ENCODE measurements at places on chromosomes 11 and 22.

DNA sequence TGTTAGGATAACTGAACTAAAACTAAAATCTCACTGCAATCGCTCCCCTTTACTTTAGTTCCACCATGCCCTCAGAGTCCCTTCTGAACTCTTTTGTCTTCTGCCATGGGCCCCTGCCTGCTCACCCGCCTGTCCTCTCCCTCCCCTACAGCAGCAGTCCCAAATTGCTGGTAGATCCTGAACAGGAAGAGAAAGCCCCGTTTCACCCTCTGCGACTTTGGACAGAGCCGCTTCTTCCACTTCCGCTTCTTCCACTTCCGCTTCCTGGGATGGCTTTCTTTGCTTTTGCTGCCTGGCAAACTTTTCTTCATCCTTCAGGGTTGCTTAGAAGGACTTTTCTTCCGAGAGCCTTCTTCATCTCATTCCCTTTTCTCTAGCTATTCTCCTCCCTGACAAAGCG, 35.7 kb upstream of the TLCD5 start:
- no peak for DNase-seq

DNA sequence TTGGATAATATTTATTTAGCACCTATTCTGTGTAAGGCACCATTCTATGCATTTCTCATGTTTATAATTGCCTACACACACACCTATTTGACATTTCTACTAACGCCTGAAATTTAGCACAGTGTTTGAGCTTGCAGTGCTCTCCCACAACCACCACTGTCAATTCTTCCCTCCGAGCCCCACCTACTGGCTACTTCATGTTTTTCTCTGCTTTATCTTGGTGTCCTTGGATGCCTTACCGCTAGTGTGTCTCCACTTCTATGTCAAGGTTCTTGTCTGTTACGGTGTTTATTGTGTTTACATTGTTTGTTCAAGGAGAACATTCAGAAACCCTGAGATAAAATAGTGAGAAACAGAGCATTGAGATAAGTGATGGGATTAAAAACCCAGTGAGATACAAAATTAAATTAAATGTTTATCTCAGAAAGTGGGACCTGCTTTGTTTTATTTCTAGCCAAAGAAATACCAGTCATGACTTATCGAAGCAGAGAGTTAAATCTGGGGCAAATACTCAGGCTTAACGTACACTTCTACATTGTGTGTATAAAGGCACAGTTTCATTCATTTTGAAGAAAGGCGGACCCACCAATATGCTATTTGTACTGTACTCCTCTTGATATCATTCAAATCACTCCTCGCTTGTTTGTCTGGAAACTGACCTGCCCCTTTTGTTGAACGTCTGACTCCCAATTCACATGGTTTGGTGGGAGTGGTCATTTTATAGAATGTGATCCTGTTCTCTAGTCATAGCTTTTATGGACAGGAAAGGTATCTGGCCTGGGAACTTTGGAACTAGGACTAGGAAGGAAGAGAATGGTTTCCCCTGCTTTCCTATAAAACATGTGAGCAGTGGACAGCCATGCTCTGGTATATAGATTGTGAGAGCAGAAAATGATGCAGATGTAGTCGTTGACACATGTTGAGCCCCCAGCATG, 39.2 kb upstream of the SLC36A4 start:
- no peak for DNase-seq

GRCh38 chr11:115206365-115207022, 297.7 kb downstream of the CADM1 start:
- no peak for DNase-seq

DNA sequence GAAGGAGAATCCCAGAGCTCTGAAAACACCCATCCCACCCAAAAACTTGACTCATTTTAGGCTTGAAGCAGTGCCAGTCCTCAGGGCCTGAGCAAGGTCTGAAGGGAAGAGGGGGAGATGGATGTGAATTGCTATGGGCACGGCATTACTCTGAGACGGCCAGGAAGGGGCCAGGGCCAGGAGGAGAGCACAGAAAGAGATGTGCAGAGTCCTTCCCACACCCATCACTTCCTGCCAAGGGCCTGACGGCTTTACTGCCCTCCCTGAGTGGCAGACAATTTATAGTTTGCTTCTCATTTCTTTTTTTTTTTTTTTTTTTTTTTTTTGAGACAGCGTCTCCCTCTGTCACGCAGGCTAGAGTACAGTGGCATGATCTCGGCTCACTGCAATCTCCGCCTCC, 22.5 kb downstream of the TAB1 start:
- DNase-seq = no peak

DNA sequence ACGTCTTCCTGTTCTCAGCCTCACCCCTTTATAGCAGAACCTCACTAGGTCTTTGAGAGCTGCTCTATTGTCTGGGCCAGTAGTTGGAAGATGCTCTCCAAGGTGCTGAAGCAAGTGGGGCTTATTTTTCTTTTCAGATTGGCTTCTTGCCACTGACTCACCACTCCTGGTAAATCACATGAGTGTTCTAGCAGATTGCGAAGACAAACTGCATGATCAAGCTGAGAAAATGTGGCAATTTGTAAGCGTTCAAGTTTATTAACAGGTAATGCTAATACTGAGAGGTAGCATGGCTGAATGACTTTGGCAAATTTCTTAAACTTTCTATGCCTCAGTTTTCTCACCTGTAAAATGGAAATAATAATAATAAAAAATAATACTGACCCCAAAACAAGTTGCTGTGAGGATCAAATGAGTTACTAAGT, 59.2 kb downstream of the CACNG2 start:
- DNase-seq = no peak

DNA sequence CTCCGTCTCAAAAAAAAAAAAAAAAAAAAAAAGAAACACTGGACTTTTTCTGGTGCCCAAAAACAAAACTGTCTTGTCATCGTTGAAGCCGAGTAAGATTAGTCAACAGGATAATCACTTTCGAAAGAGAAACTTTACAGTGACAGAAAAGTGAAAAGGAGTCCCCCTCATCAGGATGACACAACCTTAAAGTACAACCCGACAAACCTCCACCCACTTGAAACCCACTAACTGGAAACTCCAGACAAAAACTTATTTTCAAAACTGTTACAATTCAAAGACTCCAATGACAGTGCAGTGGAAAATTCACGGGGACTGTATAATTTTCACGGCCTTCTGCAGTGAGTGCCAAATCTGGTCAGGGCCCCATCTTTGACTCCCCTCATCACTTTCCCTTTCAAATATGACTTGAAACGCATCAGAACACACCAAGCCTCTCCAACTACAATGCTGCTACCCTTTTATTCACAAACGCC, 1.3 kb downstream of the DENND5A start:
- DNase-seq = no peak

GRCh38 chr22:30562366-30562765, 12.1 kb downstream of the GAL3ST1 start:
- DNase-seq = no peak

- no peak for DNase-seq
Observed at GRCh38 chr11:112150517-112150916, 13.4 kb downstream of the IL18 start.

Data from esophagus muscularis mucosa (tissue), 4 donors.